ENCODE measurements at places on chromosomes 4 and X.

- DNase-seq: no peak
These were observed 42.7 kb upstream of the CITED1 start for GRCh38 chrX:72348247-72348979.

GRCh38 chr4:189845145-189845846 is 95.4 kb upstream of the FRG1 start:
- DNase-seq: no peak

GRCh38 chr4:26737385-26737784 is 123.3 kb upstream of the STIM2 start:
- DNase-seq: no peak

- DNase-seq: no peak
These were observed 73.5 kb upstream of the RAP2C start for GRCh38 chrX:132292793-132293192.

- no peak for DNase-seq
These were observed 85.1 kb upstream of the UCP1 start for GRCh38 chr4:140653718-140654494.

- no peak for DNase-seq
These were observed 349.2 kb downstream of the IQCM start for GRCh38 chr4:149466446-149466845.

DNA sequence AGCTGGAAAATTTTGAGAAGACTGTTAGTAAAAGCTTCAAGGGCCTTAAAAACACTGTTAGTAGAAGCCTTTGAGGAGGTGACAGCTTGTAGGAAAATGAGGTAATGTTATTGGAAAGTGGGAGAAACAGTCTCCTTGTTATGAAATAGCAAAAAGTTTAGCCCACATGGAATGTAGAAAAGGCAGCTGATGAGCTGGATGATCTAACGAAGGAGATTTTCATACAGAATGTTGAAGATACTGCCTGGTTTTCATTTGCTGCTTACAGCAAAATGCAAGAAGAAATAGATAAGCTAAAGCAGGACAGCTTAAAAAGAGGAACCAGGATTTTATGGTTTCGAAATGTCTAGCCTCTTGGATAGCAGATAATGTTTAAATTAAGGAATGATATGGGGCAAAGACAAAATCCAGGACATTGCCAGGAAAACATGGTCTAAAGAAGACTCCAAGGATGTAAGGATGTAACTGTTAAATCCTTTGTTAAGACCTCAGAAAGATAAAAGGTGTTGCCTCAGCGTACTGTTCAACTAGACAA is 10.2 kb upstream of the STBD1 start:
- no peak for DNase-seq

Measured in stimulated activated CD8-positive, alpha-beta memory T cell treated with anti-CD3 and anti-CD28 coated beads, Interleukin-7, amount 100 ng/mL, for 1 hour (primary cell).